ENCODE measurements at places on chromosomes 12 and 14.
A peak's percentile ranks its signal among the peaks of the same experiment; 100 is the strongest.

GRCh38 chr12:10393291-10393690, 3.5 kb upstream of the KLRK1 start:
- DNase-seq: no peak

DNA sequence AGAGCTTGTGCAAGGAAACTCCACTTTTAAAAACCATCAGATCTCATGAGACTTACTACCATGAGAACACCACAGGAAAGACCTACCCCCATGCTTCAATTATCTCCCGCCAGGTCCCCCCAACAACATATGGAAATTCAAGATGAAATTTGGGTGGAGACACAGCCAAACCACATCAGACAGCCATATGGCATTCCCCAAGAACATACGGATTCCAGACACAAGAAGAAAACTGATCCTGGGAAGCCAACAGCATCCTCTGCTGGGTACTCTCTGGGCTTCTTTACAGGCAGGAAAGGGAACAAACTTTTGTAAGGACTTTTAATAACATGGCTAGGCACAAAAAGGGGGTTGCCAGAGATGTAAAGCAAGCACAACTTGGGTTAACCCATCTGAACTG, 127.2 kb downstream of the TMEM132C start:
- no peak for DNase-seq

DNA sequence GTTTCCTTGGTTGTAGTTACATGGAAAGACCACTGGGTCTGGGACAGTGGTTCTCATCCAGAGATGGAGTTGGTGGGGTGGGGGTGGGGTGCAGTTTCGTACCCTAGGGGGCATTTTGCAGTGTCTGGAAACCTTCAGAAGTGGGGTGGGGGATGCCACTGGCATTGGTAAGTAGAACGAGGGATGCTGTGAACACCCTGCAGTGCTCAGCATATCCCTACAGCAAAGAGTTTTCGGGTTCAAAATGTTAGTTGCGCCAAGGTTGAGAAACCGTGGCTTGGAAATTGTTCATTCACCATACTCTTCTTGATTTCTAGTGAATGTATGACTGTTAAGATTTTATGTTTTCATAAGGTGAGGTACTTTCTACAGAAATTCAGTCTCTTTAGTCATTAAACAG, 28.7 kb downstream of the TRAF3 start:
- no peak for DNase-seq

- no peak for DNase-seq
Observed at GRCh38 chr14:105602243-105602750, 75.9 kb downstream of the TMEM121 start.

DNA sequence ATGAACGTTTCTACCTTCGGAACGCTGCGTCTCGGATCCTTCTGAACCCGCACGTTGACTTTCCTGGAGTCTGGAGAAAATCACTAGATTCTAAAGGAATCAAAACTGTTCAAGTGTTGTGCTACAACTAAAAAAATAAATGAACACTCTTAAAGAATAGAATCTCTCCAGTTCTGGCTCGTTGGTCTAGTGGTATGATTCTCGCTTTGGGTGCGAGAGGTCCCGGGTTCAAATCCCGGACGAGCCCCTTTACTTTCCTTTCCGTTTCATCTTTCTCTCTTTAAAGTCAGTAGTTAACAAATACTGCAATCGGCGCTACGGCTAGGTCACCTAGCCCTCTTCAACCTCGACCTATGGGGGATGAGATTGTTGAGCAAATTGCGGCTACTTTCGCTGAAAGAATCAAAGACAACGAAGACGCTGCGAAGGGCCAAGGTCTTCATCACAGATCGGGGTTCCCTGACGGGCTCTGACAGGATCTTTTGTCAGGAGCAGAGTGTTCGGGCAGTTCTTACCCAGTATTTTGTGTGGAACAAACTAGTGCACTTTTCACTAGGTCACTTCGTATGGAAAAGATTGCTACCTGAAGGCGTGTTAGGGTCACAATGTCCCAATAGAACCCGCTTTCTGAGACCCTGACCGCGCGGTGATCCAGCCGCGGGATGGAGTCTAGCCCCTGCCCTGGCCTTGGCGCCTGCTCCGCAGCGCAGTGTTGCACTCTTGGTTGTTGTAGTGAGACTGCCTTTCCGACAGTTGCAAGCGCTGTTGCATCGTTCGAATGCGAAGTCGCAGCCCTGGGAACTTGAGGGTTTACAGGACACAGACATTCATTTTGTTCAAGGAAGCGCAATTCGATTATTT, 8.4 kb downstream of the OR6S1 start:
- DNase-seq: peak; percentile 95
